ENCODE measurements at places on chromosomes 12 and 14.

- no peak for DNase-seq
Observed at GRCh38 chr12:80045594-80045993, 53.7 kb upstream of the OTOGL start.

GRCh38 chr14:32939254-32940065 is 781 bp downstream of the NPAS3 start:
- DNase-seq, result no peak

GRCh38 chr12:6274231-6275221 is 36.0 kb upstream of the PLEKHG6 start:
- DNase-seq, result no peak

GRCh38 chr12:89105243-89105642 is 247.1 kb downstream of the DUSP6 start:
- no peak for DNase-seq

DNA sequence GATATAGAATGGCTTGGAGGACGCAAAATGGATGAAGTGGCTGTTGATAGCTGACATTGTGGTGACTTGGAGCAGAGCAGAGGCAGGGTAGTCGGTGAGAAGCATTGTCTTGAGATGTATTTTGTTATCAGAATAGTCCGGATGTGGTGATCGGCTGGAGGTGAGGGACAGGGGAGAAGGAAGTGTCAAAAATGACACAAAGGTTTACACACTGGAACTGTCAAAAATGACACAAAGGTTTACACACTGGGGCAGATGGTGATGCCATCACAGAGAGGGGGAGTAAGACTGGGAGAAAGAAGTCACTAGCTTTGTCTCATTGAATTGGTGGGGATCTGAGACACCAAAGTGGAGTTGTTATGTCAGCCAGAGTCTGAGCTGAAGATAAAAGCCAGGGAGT is 30.1 kb downstream of the CDKL1 start:
- no peak for DNase-seq

- no peak for DNase-seq
Observed at GRCh38 chr14:101599234-101599885, 38.1 kb downstream of the DIO3 start.

GRCh38 chr12:25929142-25929541 is 29.3 kb upstream of the RASSF8 start:
- DNase-seq, result no peak

DNA sequence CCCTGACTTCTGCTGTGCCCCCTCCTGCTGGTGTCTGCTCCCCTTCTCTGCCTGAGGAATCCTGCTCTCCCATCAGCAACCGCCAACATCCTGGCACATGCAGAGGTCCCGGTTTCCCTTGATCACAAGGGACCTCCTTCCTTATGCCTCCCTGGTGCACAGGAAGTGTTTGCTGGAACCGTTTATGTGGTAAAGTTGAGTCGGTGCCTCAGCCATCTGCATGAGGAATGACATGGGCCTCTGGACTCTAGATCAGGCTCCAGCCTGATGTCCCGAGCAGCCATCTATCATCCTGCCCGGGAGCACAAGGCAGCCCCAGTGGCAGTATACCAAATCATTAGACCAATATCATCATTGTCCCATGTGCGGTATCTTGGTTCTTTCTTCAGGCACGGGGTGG is 90.4 kb downstream of the BORCS5 start:
- no peak for DNase-seq

DNA sequence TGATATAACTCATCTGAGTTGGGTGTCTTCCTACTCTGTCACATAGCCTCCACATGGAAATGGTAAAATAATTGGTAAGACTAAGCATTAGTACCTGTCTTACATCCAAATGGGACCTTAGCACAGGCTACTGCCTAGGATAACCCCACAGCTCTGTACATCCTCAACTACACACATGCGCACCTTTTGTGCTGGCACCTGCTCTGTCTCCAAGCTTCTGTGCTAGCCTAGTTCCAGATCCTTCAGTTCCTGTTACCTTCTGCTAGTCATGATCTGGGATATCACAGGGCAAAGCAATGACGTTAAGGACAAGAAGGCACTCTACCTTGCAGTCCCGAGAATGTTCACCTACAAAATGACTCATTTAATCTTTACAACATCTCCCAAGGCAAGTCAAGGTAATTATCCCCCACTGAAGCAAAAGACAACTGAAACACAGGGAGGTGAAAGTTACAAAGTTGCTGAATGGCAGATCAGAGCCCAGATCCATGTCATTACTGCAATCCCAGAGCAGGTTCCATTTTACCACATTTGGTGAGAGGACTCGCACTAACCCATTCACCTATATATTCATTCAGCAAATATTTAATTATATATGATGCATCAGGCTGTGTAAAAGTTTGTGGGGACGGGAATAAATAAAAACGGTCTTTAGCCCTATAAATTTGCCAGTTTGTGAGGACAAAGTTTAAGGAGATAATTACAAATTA is 61.7 kb downstream of the PPM1H start:
- no peak for DNase-seq

GRCh38 chr12:56537546-56537945 is 15.9 kb downstream of the RBMS2 start:
- no peak for DNase-seq

DNA sequence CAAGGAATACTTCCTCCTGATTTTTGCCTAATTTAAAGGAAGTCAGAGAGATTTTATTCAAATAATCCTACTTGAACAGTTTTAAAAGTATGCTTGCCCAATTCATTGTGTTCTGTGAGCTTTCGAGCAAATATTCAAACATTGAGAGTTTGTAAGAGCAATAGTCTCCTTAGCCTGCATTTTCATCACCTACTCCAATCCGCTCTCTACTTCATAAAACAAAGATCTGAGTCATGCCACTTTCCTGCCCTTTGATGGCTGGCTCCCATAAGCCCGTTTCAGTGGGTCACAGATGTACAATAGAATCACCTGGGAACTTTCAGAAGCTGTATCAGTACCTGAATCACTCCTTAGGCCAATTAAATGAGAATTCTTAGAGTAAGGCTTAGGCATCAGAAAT is 319.2 kb downstream of the PDZRN4 start:
- DNase-seq, result no peak

GRCh38 chr12:67539946-67540345 is 108.6 kb upstream of the DYRK2 start:
- no peak for DNase-seq

GRCh38 chr14:60331201-60332045 is 82.4 kb downstream of the PPM1A start:
- peak; percentile 86 for DNase-seq

- DNase-seq, result peak; percentile 29
Observed at GRCh38 chr12:28872654-28873268, 276.3 kb upstream of the FAR2 start.

DNA sequence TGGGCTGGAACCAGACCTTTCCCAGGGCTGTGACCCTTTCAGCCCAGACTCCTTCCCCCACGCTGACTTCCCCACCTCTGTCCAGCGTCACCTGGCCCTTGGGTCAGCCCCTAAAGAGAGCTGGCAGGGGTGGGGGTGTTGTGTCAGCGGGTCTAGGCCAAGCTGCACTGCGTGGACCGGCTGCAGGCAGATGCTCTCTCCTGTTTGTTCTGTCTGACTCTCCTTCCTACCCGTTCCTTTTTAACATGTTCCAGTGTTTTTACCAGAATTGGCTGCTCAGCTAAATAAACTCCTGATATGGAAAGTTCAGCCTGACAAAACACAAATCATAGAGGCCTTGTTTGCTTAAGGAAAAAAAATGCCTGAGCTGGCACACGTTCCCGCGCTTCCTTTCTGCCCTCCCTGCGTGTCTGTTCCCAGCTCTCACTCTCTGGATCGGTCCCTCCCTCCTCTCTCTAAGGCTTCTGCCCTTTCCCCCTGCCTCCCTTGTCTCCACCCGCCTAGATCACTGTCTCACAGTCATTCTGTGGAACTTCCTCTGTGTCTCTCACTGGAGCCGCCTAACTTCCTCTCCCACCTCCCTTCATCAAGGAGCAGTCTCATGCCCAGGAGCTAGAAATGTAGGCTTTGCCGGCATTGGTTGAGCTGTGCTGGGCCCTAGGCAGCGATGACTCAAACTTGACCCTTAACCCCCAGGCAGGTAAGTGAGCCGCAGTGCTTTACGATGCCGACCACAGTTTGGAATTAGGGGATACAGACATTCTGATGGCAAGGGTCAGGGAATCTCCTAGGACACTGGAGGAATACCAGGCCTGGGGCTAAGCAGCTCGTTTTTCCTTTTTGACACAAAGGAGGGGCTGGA is 15.5 kb upstream of the MLXIP start:
- DNase-seq, result no peak

DNA sequence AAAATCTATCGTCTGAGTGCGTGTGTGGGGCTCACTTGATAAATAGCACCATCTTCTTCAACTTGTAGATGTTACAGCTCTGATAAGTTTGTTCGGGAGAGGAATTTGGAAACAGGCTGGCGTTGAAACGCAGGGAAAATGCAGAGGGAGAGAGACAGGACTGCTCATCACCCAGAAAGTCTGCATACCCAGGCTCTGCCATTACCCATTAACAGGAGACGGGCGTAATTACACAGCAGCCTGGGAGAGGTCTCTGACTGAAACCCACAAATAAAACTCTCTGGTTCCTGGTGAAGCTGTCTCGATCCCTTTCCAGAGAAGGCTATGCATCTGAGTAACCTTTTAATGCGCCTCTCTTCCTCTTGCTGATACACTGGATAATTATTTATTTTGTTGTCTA is 547.3 kb downstream of the BCL11B start:
- DNase-seq, result no peak

GRCh38 chr14:91227183-91227628 is 17.3 kb downstream of the GPR68 start:
- DNase-seq, result peak; percentile 34

- DNase-seq, result no peak
Observed at GRCh38 chr12:68189821-68190242, 30.3 kb upstream of the IFNG start.

DNA sequence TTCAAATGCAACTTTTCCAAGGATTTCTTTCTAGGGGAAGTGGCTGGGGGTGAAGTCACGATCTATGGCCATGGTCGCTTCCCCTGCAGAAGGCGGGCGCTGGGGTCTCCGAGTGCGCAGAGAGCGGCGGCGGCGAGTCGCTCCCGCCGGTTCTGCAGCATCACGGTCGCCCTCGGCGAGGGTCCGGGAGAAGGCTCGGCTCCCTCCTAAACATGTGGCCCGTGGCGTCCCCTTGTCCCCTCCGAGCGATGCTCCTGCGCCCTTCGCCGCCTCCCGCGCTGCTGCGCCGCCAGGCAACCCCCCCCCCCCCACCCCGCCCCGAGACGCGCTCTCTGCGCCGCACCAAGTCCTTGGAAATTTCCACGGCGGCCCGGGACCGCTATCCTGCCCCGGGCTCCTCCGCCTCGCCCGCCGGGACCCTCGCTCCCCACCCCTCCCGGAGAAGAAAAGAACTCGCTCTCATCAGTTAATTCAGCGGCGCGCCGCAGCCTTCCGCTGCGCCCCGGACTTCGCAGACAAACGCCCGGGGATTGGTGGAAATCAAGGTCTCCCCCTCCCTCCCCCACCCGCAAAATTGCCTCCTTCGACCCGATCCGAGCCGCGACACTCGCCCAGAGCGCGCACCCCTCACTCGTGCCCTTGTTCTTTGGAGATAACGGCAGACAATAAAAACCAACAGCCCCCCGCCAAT is at the start of gene ST8SIA1:
ST8SIA1 (minus strand) TSS at position 298 of the 691 bp plus-strand sequence. CDS start 475 bp downstream, outside the sequence.
- DNase-seq, result peak; percentile 41

DNA sequence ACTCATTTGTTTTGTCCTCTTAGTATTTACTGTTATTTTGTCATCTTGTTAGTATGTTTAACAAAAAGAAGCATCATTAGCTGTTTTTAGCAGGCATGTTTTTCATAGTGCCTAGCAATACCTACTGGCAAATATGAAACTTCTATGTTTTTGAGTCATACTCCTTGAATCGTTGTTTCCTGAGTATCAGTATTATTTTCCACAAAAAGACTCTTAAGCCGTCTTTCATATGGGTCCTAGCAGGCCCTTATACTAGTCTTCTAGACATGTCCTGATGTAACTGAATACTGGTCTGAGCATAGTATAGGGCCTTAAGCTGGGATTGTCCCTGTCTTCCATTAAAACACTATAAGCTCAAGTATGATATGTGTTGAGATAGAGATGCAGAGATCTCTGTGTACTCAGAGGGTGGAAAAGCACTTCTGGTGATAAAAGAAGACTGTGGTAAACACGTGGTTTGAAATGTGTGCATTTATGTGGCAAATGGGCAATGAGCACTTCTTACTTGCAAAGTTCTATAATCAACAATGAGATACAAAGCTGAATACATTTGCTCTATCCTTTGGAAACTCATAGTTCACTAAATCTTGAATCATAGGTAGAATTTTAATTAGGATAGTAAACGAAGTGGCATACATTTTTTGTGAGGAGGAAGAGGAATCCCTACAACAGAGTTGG is 348.8 kb downstream of the PDZRN4 start:
- no peak for DNase-seq
